Kasumi-1 (cell line): ENCODE measurements at places on chromosomes 11 and 22.

DNA sequence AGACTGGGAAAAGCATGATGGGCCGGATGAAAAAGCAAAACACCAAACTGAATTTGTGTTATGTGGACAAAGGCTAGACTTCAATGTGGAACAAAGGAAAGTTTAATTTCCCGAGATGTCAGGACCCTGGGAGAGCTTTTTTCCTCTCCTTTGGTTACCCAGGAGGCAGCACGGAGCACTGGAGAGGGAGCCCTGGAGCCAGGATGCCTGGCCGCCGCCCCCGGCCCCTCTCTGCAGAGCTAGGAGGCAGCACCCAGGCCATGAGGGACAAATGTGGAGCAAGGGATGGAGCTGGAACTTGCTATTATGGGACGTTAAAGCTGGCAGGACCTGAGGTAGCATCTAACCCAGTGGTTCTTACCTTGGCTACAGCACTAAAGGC is 108.9 kb downstream of the MORC2 start:
- no peak for DNase-seq

DNA sequence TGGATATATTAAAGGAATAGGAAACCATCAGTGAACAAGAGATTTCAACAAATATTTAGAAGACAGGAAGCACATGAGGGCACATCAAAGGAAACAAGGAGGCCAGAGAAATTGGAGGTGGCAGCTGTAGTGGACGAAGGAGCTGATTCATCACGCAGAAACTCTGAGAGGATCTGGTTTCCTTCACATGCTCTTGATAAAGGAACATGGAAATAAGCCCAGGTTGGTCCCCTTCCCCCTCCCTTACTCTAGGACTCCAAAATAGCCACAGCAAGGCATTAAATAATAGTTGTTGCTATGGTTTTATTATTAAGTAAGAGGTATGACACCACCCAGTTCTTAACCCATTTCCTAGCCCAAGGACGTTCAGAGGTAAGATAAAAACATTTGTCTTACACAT is 11.3 kb downstream of the IZUMO1R start:
- no peak for DNase-seq

DNA sequence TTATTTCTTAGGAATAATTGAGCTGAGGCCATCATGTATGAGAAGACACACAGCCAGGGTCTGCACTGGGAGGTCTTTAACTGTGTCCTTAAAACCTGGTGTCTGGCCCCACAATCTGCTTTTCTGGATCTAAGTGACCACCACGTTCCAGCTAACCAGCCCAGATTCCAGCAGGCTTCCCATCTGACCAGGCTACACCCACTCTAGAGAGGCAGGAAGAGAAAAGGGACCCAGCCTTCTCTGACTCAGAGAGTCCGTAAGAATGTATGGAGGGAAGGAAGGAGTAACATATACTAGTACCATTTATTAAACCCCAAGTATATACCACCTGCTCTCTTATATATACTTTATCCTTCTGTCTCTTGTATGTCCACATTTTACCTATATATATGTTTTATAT is 80.1 kb downstream of the LDLRAD3 start:
- DNase-seq: no peak

DNA sequence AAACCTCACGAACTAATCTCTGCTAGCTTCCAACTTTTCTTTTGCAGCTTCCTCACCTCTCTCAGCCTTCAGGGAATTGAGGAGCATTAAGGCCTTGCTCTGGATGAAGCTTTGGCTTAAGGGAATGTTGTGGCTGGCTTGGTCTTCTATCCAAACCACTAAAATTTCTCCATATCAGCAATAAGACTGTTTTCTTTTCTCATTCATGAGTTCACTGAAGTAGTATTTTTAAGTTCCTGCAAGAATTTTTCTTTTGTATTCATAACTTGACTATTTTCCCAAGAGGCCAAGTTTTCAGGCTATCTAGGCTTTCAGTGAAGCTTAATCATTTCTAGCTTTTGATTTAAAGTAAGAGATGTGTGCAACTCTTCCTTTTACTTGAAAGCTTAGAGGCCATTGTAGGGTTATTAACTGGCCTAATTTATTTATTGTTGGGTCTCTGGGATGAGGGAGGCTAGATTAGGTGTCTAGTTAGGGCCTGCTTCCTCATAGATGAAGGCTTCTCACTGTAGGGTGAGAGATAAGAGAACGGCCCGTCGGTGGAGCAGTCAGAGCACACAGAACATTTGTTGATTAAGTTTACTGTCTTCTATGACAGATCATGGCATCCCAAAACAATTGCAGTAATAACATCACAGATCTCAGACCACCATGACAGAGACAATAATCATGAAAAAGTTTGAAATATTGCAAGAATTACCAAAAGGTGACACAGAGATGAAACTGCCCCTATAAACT is 33.2 kb downstream of the CSF2RB start:
- peak; percentile 8 for DNase-seq

- no peak for DNase-seq
Observed at GRCh38 chr11:102241026-102241425, 76.3 kb upstream of the BIRC3 start.

- no peak for DNase-seq
Observed at GRCh38 chr11:109034339-109034696, 369.4 kb downstream of the DDX10 start.

DNA sequence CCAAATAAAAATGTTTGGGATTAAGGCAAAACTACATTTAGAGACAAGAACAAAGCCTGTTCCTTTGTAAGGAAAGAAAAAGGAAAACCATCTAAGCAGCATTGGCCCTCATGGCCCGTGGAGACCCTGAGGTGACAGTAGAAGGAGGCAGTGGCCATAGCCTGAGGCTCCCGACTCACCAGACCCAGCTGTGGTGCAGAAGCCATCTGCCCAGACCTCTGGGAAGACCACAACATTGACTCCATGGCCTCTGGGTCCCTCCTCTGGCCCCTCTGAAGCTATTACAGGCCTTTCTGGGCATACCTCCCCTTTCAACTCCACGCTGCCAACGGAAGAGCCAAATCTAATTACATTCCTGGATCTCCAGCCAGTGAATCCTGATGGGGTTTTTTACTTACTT is 6.4 kb downstream of the PRAME start:
- DNase-seq: no peak

DNA sequence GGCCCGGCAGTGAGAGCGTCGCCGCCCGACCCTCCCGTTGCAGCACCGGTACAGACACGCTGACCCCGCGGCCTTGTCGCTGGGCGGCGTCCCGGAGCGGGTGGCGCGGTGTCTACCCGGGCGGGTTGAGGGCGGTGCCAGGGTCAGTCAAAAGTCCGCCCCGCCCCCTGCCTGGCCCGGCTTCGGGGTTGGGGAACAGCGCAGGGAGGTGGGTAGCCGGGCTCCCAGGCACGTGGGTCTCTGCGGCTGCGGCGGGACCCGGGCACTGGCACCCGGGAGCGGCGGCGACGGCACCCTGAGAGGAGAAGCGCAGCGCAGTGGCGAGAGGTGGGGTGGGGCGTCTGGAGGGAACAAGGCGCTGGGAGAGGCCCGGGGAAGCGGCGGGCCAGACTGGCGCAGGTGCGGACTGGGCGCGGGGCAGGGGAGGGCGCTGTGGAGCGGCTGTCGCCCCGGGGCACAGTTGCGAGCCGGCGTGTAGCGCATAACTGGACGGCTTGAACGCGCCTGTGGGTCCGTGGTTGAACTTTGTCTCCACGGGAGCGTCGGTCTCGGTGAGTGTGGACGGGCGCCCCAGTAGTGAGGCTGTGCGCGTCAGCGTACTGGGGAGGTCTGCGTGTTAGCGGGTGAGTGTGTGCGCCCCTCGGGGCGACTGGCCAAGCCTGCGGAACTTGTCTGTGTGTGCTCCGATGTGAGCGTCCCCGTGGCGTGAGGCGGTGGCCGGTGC is at the start of gene P2RY2:
Gene P2RY2 (plus strand): TSS at position 176 of the 724 bp plus-strand sequence. CDS start 15,879 bp downstream, outside the sequence.
- DNase-seq: peak; percentile 71

- DNase-seq: no peak
Observed at GRCh38 chr11:133762538-133762937, 82.8 kb downstream of the SPATA19 start.

DNA sequence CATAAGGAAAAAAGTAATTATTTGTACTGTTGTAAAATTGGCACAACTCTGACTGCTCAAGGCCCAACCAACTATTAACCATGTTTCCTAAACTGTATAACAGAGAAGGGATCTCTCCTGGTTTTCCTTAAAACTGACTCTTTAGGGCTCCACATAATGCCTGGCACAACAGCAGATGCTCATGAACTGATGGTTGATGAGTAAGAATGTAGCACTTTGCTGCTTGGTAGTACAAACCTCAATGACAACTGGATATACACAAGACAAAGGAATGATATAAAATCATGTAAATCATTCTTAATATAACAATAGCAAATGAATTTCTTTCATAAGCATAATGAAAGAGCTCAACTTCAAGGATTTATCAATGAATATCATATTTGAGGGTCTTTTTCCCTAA is 11.7 kb downstream of the MSANTD2 start:
- no peak for DNase-seq

GRCh38 chr22:35316751-35317150 is 17.1 kb downstream of the TOM1 start:
- DNase-seq: no peak

DNA sequence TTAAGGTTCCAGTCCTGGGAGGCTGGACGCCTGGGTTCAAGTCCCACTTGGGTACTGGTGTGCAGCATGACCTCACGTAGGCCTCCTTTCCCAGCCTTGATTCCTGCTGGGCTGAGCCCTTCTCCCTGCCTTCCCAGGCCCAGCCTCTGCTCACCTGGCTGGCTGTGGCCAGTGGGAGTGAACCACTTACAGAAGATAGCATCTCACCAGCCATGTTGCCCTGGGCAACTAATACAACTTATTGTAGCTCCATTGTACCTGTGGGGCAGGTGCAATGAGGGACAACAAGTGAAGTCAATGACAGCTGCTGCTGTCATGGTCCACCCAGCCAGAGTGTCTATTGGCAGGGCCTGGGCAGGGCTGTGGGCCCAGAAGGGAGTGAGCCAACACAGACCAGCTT is 48.4 kb upstream of the MPEG1 start:
- DNase-seq: no peak

GRCh38 chr11:20861322-20861721 is 191.9 kb downstream of the NELL1 start:
- no peak for DNase-seq

GRCh38 chr22:24146791-24147353 is 34.4 kb upstream of the SUSD2 start:
- no peak for DNase-seq

DNA sequence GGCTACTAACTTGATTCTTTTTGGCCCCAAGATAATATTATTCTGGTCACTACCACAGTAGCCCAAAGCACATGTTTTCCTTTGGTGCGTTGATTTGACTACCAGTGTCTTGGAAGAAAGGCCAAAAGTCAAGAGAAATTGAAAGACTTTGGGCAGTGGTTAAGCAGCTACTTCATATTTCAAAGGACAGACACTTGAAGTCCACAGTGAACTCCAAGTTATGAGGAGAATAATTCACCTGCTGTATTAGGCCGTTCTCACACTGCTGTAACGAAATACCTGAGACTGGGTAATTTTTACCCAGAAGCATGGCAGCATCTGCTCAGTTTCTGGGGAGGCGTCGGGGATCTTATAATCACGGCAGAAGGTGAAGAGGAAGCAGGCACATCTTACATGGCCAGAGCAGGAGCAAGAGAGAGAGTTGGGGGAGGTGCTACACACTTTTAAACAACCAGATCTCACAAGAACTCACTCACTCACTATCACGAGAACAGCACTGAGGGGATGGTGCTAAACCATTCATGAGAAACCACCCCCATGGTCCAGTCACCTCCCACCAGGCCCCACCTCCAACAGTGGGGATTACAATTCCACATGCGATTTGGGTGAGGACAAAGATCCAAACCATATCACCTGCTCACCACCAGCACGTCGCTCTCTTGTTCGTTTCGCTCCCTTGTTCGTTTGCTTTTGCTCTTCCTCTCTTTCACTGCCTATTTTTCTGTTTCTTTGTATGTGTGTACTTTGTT is 40.2 kb upstream of the PICALM start:
- no peak for DNase-seq

DNA sequence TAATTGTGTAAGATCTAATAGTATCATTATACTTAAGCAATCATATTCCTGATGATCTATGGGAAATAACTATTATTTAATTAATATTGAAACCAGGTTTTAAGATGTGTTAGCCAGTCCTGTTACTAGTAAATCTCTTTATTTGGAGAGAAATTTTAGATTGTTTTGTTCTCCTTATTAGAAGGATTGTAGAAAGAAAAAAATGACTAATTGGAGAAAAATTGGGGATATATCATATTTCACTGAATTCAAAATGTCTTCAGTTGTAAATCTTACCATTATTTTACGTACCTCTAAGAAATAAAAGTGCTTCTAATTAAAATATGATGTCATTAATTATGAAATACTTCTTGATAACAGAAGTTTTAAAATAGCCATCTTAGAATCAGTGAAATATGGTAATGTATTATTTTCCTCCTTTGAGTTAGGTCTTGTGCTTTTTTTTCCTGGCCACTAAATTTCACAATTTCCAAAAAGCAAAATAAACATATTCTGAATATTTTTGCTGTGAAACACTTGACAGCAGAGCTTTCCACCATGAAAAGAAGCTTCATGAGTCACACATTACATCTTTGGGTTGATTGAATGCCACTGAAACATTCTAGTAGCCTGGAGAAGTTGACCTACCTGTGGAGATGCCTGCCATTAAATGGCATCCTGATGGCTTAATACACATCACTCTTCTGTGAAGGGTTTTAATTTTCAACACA is 6.4 kb downstream of the BIRC3 start:
- DNase-seq: no peak

DNA sequence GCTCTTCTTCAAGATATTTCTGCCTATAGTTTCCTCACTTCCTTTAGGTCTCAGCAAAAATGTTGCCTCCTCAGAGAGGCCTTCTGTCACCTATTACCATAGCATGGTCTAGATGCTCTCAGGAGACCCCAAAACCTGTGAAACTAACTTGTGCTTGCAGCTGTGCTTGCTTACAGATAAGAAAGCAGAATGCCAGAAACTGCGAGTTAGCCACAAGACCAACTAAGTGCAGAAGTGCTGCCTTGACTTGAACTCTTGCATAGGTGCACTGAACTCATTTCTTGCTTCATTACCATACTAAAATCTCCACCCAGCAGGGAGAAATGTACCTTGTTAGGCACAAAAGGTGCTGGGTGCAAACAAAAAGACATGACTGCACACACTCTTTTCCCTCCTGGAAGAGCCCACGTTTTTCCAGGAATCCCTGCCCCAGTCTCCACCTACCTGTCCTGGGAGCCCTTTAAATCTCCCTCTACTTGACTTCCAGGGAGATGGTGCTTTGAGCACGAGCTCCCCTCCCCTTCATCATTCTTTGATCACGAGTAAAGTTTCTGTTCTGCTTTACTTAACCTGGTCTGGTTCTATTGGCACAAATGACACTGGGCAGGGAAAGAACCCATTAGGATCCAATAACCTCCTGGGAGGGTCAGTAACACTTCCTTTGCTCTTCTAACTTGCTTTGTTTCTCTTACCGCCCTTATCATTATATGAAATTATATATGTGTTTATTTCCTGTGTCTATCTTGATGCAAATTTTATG is 137.7 kb upstream of the DDI1 start:
- no peak for DNase-seq
